ENCODE measurements at places on chromosomes 4 and X. TPM values are rescaled to one million over a fixed set of nuclear protein-coding genes. Genes with fewer than 3 reads are reported as not detected.

DNA sequence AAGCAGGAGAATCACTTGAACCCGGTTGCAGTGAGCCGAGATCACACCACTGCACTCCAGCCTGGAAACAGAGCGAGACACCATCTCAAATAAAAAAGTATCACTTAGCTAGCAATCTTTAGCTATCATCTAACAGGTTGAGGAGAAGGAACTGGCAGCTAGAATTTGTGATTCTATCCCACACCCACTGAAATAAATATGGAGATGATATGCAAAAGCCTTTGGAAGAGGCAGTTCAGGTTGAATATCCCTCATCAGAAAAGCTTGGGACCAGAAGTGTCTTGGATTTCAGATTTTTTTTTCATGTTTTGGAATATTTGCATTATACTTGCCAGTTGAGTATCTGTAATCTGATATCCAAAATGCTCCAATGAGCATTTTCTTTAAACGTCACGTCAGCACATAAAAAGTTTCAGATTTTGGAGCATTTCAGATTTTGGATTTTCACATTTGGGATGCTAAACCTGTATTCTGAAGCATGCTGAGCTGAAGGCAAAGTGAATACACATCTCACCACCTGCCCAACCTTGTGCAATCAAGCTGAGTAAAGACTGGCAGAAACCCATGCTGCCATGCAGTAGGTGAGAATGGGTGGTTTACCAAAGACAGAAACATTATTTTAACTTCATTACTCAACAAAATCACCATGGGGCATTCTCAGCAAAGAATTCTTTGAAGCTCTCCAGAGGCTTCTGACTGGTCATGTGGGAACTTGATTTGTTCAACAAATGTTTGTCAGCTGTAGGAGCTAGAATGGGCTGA is 159.3 kb downstream of the SH3KBP1 start:
- no peaks in the 10 kb centered on the region for H3K4me1 ChIP-seq

GRCh38 chr4:168666531-168666930 is 169.7 kb downstream of the PALLD start:
- DNase-seq = peak; percentile 50
- H3K36me3 ChIP-seq = no peaks in the 10 kb centered on the region
- H3K27me3 ChIP-seq = no peaks in the 10 kb centered on the region
- H3K4me1 ChIP-seq = no peaks in the 10 kb centered on the region
- H3K4me3 ChIP-seq = no peak overlapping the region

DNA sequence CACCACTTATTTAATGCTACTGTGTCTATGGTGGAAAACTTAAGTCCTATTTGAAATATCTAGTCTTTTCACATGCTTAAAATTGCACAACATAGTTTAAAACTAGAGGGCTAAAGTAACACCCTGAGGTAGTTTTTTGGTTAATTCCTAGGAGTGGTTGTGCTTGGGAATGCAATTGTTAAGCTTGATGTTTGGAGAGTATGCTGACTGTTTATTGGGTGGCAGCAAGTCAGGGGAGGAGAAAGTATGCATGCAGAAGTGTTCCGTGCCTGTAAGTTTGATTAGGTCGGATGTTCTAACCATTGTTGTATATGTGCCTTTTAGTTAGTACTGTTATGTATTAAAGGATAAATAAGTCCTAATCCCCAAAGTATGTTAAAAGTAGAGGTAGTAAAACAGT is 40.5 kb downstream of the CXCL8 start:
- no peak overlapping the region for H3K4me3 ChIP-seq
- peaks cover 8% of the 10 kb centered on the region for H3K4me1 ChIP-seq
- H3K36me3 ChIP-seq = no peaks in the 10 kb centered on the region
- DNase-seq = no peak

- H3K4me3 ChIP-seq = no peak overlapping the region
- H3K27ac ChIP-seq = no peak overlapping the region
- DNase-seq = peak; percentile 20
- no peaks in the 10 kb centered on the region for H3K36me3 ChIP-seq
- no peaks in the 10 kb centered on the region for H3K27me3 ChIP-seq
These were observed 241.7 kb downstream of the SNCA start for GRCh38 chr4:89595125-89595789.

- H3K27ac ChIP-seq = no peak overlapping the region
- H3K4me3 ChIP-seq = no peak overlapping the region
- no peaks in the 10 kb centered on the region for H3K4me1 ChIP-seq
- H3K36me3 ChIP-seq = no peaks in the 10 kb centered on the region
- no peak for DNase-seq
These were observed 50.1 kb upstream of the ACSL4 start for GRCh38 chrX:109782994-109783700.

- no peak overlapping the region for H3K4me3 ChIP-seq
- H3K27me3 ChIP-seq = no peaks in the 10 kb centered on the region
- no peak for DNase-seq
- no peaks in the 10 kb centered on the region for H3K4me1 ChIP-seq
- no peak overlapping the region for H3K27ac ChIP-seq
- H3K36me3 ChIP-seq = no peaks in the 10 kb centered on the region
These were observed 141.3 kb downstream of the CPE start for GRCh38 chr4:165520086-165520485.

DNA sequence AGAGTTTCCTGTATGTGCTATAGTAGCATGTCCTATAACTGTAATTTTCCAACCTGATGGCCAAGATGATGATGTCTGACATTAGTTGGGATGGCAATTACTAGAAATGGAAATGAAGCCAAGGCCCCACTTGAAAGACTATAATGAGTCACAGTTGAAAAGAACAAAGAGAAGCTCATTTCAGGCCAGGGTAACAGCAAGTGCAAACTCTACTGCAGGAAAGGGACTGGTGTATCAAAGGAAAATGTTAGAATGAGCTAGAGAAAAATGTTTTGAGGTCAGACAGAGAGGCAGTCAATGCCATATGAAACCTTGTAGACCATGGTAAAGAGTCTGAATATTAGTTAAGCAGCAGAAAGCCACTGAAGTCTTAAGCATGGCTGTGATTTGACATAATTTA is 146.2 kb upstream of the SH3RF1 start:
- no peak overlapping the region for H3K4me3 ChIP-seq
- H3K4me1 ChIP-seq = no peaks in the 10 kb centered on the region
- H3K36me3 ChIP-seq = no peaks in the 10 kb centered on the region

DNA sequence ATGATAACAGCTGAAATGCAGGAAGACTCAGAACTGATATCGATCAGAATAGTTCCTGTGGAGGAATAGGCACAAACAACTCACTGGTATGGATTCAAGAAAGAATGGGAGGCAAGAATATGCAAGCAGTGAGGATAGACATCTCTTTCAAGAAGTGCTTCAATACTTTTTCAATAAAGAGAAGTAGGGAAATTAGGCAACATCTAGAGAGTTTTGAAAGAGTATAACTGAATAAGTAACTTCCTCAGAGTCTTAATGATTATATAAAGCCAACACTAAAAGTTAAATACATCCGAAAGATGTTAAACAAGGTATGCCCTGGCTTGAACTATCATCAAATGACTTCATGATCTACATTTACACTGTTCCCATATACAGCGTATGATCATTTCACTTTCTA is 1443.0 kb downstream of the PCDH7 start:
- no peaks in the 10 kb centered on the region for H3K36me3 ChIP-seq
- H3K27ac ChIP-seq = no peak overlapping the region
- no peak overlapping the region for H3K4me3 ChIP-seq

DNA sequence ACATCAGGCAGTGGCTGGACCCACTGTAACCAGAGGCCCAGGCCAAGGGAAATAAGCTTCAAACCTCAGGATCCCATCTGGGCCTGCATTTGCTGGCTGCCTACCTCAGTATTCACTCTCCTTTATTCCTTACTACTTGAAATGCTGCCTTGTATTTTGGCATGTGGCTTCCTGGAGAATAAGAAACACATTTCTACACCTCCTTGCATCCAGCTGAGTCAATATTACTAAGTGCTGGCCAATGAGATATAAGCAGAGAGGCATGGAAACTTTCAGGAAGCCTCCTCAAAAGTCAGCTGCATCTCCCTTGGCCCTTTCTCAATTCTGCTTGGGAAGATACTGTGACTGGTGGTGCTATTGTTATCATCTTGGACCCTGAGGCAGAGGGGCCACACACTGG is 59.8 kb upstream of the RELL1 start:
- H3K27me3 ChIP-seq = no peaks in the 10 kb centered on the region
- DNase-seq = no peak
- H3K4me1 ChIP-seq = no peaks in the 10 kb centered on the region
- no peak overlapping the region for H3K27ac ChIP-seq
- H3K36me3 ChIP-seq = no peaks in the 10 kb centered on the region

DNA sequence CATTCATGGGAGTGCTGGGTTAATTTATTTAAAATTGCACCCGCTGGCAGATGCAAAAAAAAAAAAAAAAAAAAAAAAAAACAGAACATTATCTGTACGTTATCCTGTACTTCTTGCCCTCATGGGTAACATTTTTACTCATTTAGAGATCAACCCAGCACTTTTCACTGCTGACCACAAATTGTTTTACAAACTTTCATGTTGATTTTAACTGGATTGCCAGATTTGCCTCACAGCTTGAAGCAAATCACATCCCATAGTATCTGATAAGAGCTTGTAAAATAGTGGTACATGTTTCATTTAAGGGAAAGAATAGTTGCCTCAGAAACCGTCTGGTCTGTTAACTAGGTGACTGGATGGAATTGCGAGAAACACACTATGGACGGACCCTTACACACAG is 640.8 kb downstream of the TRIML1 start:
- no peak overlapping the region for H3K4me3 ChIP-seq
- H3K4me1 ChIP-seq = peaks cover 3% of the 10 kb centered on the region
- no peak for DNase-seq
- H3K27me3 ChIP-seq = no peaks in the 10 kb centered on the region
- H3K27ac ChIP-seq = no peak overlapping the region
- no peaks in the 10 kb centered on the region for H3K36me3 ChIP-seq

GRCh38 chrX:69066966-69067525 is 98.2 kb downstream of the PJA1 start:
- H3K4me1 ChIP-seq = no peaks in the 10 kb centered on the region
- H3K4me3 ChIP-seq = no peak overlapping the region
- peak; percentile 51 for DNase-seq

- H3K27ac ChIP-seq = no peak overlapping the region
- H3K27me3 ChIP-seq = no peaks in the 10 kb centered on the region
- no peaks in the 10 kb centered on the region for H3K4me1 ChIP-seq
- H3K4me3 ChIP-seq = no peak overlapping the region
These were observed 23.2 kb upstream of the GAB1 start for GRCh38 chr4:143313521-143313920.

- DNase-seq = peak; percentile 4
- H3K4me3 ChIP-seq = no peak overlapping the region
- H3K27me3 ChIP-seq = no peaks in the 10 kb centered on the region
- no peaks in the 10 kb centered on the region for H3K4me1 ChIP-seq
- H3K27ac ChIP-seq = no peak overlapping the region
These were observed 269.2 kb downstream of the TRIML1 start for GRCh38 chr4:188408244-188409030.

GRCh38 chrX:16971694-16972093 is 25.2 kb downstream of the REPS2 start:
- no peak for DNase-seq
- H3K36me3 ChIP-seq = no peaks in the 10 kb centered on the region
- no peaks in the 10 kb centered on the region for H3K4me1 ChIP-seq
- H3K27me3 ChIP-seq = no peaks in the 10 kb centered on the region
- H3K27ac ChIP-seq = no peak overlapping the region

DNA sequence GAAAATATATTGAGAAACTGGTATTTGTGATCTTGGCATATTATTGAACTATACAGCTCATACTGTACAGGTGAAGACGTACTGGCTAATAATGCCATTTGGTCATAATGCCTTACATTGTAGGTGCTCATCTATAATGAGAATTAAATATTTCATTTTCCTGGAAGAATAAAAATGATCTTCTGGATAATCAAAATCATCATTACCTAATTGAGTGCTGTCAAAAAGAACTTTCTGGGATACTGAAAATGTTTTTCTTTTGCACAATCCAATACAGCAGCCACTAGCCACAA is 4.1 kb downstream of the RASGEF1B start:
- H3K27me3 ChIP-seq = peaks cover 12% of the 10 kb centered on the region
- peaks cover 4% of the 10 kb centered on the region for H3K4me1 ChIP-seq
- no peak overlapping the region for H3K4me3 ChIP-seq
- no peak for DNase-seq
- no peaks in the 10 kb centered on the region for H3K36me3 ChIP-seq

GRCh38 chr4:144685911-144686310 is 40.0 kb downstream of the HHIP start:
- no peaks in the 10 kb centered on the region for H3K4me1 ChIP-seq
- no peaks in the 10 kb centered on the region for H3K36me3 ChIP-seq
- no peak overlapping the region for H3K27ac ChIP-seq
- H3K4me3 ChIP-seq = no peak overlapping the region
- DNase-seq = peak; percentile 73
- H3K27me3 ChIP-seq = no peaks in the 10 kb centered on the region

DNA sequence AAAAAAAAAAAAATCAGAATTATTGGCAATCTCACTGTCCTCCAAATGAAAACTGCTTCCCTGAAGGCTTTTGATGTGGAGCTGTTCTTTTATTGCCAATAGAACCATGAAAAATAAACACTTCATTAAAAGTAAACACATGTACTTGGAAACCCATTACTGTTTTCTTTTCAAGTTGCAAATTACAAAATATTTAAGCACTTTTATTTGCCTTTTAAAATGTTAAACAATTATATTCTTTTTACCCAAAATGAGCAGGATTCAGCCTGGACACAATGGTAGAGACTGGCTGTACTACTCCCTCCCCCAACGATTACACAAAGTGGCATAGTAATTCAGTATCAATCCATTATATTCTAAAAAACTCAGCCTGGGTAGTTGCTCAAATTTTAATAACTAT is 60.9 kb downstream of the SH2D1A start:
- H3K27ac ChIP-seq = no peak overlapping the region
- H3K27me3 ChIP-seq = no peaks in the 10 kb centered on the region
- no peaks in the 10 kb centered on the region for H3K36me3 ChIP-seq
- H3K4me1 ChIP-seq = no peaks in the 10 kb centered on the region
- no peak overlapping the region for H3K4me3 ChIP-seq

DNA sequence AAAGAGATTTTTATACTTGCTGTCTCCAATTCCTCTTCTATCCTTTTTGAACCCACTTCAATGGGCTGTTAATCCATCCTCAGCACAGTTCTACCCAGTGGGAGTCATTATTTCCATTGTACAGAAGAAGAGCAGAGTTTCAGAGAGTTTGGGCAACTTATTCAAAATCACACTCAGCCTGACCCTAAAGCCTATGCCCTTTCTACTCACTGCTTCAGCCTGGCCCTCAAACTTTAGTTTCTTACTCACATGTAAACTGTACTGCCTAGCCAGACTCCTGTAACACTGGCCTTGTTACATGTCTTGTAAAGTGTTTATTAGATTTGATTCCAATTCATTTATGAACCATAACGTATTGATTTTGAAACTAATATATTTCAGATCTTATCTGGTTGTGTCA is 25.1 kb upstream of the USO1 start:
- H3K27me3 ChIP-seq = no peaks in the 10 kb centered on the region
- no peak overlapping the region for H3K4me3 ChIP-seq
- no peaks in the 10 kb centered on the region for H3K36me3 ChIP-seq
- no peak overlapping the region for H3K27ac ChIP-seq
- DNase-seq = no peak

- no peaks in the 10 kb centered on the region for H3K36me3 ChIP-seq
- H3K4me3 ChIP-seq = no peak overlapping the region
- DNase-seq = peak; percentile 93
- peak overlapping the region; percentile 69 for H3K27ac ChIP-seq
- no peaks in the 10 kb centered on the region for H3K27me3 ChIP-seq
These were observed 54.2 kb downstream of the PLAC1 start for GRCh38 chrX:134603806-134604700.

The TRIM2 gene
- 70.4 TPM for total RNA-seq

The INTS6L gene
- total RNA-seq = 4.1 TPM

The G3BP2 gene
- total RNA-seq = 143 TPM

The FHIP1A gene
- under 0.01 TPM for total RNA-seq

The KDR gene
- total RNA-seq = 0.26 TPM

The C4orf36 gene
- total RNA-seq = 2.8 TPM

The PGAM4 gene
- not detected for total RNA-seq

The GLRB gene
- 25.9 TPM for total RNA-seq

The GYPE gene
- 1.3 TPM for total RNA-seq

The ADGRL3 gene
- 0.26 TPM for total RNA-seq

The SPP1 gene
- total RNA-seq = 0.26 TPM

The CT47A1 gene
- not detected for total RNA-seq

The BGN gene
- total RNA-seq = 10.1 TPM
